ENCODE measurements at places on chromosomes 11 and 22.

GRCh38 chr11:79212741-79213190, 228.1 kb downstream of the TENM4 start:
- DNase-seq: no peak

DNA sequence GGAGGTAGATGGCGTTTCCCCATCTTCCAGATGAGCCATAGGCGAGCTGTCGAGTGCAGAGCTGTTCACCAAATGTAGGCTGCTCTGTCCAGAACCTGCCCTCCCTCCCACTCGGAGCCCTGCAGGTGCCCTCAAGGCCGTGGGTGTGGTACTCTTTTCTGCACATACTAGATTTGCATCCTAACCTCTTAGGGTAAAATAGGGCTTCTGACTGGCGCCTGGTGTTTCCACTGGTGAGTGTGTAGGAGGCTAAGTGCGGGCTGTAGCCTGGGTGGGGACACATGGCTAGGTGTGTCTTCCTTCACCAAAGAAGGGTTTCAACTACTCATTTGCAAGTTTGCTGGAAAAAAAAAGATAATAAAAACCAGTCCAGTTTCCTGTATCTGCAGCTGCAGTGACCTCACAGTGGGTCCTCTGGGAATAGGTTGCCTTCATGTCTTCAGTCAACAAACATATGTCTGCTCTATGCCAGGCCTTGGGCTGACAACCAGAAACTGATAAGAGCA, 8.5 kb downstream of the BIK start:
- no peak for DNase-seq

DNA sequence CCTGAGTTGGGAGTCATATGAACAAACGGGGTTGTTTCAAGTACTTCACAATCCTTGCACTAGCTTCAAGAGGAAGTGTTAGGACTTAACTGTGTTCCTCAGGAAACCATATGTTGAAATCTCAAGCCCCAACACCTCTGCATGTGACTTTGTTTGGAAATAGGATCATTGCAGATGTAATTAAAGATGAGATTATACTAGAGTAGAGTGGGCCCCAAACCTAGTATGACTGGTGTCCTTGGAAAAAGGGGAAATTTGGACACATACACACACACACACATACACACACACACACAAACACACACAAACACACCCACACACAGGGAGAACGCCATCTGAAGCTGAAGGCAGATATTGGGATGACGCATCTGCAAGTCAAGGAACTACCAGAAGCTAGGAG, 6.4 kb upstream of the CEP295 start:
- no peak for DNase-seq

- no peak for DNase-seq
Observed at GRCh38 chr11:13102513-13102840, 93.4 kb downstream of the RASSF10 start.

DNA sequence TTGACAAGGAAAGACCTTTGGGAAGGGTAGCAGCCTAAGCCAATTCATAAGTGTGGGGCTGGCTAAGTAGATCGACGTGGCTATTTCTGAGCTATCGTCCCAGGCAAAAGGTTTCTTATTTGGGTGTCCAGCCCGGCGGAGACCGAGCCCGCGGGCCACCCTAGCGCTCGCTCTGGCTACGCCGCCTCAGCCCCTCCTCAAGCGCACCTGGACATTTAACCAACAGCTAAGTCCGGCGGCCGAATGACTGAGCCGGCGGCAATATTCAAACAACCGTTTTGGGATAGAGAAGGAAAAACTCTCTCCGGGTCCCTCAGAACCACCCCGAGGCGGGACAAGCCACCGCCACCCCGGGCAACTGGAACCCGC, 457 bp downstream of the RNF141 start:
- DNase-seq: peak; percentile 45

GRCh38 chr11:116499396-116500003, 273.3 kb downstream of the BUD13 start:
- DNase-seq: peak; percentile 55

- DNase-seq: no peak
Observed at GRCh38 chr11:117521974-117522373, 194.3 kb downstream of the CEP164 start.

GRCh38 chr11:28490773-28491382, 382.7 kb downstream of the METTL15 start:
- DNase-seq: peak; percentile 23

- DNase-seq: peak; percentile 35
Observed at GRCh38 chr22:46149512-46150033, 753 bp upstream of the PPARA start.

- peak; percentile 35 for DNase-seq
Observed at GRCh38 chr11:86938900-86939880, 16.0 kb downstream of the FZD4 start.

DNA sequence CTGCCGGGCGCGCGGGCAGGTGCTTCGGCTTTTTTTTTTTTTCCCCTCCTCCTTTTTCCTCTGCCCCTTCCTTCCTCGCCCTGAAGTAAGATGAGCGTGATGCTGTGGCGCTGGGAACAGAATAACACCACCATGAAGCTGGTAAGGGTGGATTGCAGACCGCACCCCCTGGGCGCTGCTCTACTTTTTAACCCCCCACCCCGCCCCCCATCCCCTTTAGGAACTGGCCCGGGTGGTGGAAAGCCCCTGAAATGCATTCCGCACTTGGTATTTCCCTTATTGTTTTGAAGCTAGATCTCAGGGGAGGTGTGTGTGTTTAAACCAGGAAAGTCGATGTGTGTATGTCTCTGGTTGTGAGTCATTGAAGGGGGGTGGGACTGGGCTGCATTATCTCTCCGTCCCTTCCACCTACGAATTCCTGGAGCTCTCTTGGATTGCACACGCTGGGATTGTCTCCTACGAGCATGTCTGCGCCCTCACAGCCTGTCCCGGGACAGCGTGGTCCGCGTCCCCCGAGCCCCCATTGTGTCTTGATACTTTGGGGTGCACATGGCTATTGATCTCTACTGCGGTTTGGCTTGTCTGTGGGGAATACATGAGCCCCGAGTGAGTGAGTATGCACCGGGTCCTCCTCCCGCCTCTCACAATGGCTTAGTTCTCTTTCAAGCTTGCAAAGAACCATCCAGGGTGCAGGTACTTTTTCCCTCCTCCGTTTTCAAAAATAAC, 64.9 kb downstream of the NAV2 start:
- DNase-seq: peak; percentile 87

DNA sequence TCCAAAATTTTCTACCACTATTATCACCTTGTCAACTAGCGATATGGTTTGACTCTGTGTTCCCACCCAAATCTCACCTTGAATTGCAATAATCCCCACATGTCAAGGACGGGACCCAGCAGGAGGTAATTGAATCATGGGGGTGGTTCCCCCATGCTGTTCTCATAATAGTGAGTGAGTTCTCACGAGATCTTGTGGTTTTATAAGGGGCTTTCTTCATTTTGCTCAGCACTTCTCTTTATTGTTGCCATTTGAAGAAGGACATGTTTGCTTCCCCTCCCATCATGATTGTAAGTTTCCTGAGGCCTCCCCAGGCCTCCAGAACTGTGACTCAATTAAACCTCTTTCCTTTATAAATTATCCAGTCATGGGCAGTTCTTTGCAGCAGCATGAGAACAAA, 73.5 kb upstream of the ZC3H12C start:
- no peak for DNase-seq

DNA sequence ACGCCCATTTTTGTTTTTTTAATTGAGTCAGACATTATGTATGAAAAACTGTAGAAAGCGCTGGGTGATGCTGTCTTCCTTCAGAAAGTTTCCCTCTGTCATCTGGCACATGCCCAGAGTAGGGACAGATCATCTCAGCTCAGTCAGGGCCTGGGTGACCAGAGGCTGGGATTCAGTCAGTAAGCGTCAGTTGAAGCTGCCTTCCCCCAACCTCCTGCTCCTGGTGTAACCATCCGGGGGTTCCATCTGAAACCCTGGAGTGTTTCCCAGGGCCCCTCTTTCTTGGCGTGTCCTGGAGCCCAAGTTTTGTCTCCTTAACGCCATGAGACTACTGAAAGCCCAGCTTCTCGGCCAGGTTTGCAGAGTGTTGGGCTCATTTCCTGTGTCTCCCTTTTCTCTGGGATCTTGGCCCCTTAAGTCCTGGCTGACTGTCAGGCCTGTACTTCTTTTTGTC, 10.7 kb downstream of the PPFIA1 start:
- peak; percentile 83 for DNase-seq

DNA sequence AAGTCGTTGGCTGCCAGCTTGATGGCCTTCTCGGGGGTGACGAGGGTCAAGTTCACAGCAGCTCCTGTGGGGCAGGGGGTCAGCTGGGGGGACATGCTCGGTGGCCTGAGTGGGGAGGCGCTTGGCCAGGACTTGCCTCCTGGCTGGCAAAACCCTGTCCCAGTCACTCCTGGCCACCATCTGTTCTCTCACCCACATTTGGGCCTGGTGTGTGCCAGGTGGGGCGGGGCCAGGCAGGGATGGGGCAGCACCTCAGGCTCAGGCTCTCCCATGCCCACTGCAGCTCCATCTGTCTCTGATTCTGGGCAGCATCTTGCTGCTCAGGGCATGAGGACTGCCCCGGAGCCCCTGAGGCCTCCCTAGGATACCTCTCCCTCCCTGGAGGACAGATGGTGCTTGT, 3.7 kb upstream of the CEND1 start:
- no peak for DNase-seq

DNA sequence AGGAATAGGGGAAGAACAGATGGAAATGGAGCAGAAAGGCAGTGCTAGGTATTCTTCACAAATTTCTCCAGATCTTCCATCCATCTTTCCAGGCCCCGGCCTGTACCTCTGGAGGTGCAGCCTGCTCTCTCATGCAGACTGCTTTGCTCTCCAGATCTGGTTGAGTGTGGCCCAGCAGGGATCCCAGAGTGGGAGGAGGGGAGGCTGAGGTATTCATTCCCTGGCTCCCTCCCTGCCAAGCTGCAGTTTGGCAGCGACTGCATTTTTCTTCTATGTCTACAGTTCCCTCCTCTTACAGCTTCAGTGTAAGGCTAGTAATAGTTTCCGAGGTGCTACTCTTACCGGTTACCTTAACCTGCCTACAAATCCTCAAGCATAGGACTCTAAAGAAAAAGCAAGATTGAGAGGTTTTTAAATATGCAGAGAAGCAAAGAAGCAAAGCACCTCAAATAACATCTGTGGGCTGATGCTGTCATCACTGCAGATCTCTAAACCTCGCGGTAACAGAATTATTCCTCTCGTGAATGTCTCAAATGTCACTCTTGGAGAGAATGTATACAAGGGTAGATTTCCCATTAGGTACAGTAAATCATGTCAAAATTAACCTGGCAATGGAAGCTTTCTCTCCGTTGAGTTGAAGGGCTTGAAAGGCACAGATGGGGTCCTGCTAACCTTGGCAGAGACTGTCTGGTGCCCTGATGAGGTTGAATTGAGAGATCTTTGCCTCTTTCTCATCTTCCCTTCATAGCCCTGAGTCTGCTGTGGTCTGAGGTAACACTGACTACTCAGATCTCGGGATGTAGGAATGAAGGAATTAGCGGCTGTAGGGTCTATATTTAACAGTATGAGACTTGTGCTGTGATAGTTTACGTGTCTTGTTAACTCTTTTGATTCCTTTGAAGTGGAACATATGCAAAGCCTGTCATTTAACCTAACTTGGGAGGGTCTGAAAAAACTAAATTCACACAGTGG, 297.9 kb upstream of the C11orf87 start:
- peak; percentile 52 for DNase-seq

DNA sequence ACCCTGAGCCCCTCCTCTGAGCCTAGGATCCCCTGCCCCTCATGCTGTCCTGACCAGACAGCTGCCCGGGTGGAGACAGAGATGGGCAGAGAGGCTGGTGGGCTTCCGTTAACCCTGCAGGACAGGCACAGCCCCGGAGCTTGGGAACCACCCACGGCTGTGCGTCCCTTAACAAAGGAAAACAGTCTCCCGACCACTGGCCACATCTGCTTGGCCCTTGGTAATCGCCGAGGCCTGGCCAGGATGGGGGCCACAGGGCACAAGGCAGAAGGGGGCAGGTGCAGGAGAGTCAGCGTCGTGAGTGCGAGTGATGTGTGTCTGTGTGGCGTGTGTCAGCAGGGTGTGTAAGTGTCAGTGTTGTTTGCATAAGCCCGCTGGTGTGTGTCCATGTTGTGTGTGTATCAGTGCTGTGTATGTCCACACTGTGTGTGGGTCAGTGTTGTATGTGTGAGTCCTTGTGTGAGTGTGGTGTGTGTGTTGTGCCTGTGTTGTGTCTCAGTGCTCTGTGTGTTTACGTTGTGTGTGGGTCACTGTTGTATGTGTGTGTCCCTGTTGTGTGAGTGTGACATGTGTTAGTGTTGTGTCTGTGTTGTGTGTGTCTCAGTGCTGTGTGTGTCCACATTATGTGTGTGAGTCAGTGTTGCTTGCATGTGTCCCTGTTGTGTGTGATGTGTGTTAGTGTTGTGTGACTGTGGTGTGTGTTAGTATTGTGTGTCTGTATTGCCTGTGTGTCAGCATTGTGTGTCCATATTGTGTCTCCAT, 369.5 kb downstream of the BRD1 start:
- DNase-seq: no peak

Measured in GM03348 (cell line).